ENCODE measurements at places on chromosomes 12 and 14. TPM values are rescaled to one million over a fixed set of nuclear protein-coding genes. Genes with fewer than 3 reads are reported as not detected.

Gene RFX4
- 3.4 TPM for total RNA-seq

Gene OLR1
- not detected for total RNA-seq

Gene ASB8
- total RNA-seq, result 5.9 TPM

Gene C12orf56
- total RNA-seq, result 1.3 TPM

Gene REP15
- 0.34 TPM for total RNA-seq

Gene GON7
- 11.2 TPM for total RNA-seq

Gene PRPH
- not detected for total RNA-seq

Gene FAM222A
- 10.6 TPM for total RNA-seq

- peak; percentile 36 for DNase-seq
Measured at GRCh38 chr12:4353785-4354208, 25.7 kb downstream of the FGF23 start.

DNA sequence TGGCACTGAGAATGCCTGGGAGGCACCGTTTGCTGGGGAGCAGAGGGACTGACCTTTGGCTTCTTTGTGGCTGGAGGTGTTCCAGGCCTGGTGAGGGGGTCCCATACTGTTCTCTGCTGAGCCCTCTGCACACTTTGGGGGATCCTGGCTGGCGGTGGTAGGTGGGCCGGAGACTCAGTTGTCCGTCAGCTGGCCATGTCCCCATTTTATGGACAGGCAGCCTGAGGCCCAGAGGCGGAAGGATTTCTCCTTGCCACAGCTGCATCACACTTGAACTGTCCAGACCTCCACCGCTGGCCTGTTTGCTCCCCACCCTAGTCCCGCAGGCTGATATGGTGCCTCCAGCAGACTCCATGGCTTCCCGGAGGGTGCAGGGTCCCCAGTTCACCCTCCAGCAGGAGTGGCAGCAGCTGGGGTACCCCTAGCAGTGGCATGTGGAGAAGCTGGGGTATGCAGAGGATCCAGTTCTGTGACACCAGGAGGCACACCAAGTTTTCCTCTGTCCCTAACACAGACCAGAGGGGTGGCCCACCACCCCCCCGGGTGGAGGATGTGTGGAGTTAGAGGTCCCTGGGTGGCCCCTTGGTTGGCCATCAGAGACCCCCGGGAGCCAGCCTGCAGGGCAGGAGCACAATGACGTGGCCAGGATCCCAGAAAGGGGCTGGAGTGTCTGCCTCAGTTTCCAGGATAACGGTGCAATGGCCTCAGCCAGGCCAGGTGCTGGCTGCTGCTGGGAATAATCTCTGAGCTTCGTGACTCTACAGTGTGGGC, 14.8 kb downstream of the SLC25A29 start:
- no peak for DNase-seq

- DNase-seq, result no peak
Measured at GRCh38 chr12:94623161-94623920, 27.0 kb downstream of the TMCC3 start.

GRCh38 chr12:122454250-122454721, 31.8 kb upstream of the CLIP1 start:
- DNase-seq, result no peak

GRCh38 chr14:105419195-105420091, at the start of gene MTA1:
TSS of gene MTA1 (plus strand) at chr14:105419827. CDS start at chr14:105420036, 209 bp downstream.
- peak; percentile 83 for DNase-seq

DNA sequence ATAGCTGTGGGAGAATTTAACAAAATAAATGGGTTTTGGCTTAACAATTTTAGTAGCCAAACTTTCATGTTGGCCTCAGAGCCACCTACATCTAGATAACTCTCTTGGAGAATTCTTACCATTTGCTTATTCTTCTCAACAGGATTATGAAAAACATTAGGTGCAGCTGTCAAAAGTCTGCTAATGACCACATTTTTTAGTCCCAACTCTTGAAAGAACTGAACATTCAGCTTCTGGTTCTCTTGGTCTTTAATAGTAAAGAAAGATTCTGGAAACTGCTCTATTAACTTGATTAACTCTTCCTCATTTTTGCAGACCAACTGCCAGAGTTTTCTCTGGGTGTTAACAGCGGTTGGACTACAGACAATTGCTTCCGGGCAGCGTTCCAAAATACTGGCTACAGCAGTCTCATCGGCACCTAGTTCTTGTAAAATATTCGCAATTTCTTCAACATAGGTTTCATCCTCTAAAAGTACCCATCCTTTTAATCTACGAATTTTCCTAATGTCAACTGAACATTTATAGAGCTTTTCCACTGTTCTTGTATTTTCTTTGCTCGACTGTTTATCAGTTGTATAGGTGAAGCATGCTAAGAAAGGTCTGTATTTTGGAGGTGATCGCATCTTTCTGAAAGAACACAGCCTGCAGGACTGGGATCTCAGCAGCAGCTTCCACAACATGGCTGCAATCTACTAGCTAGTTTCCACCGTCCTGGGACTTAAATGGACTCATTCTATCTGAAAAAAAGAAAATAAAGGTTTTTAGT, 8.7 kb downstream of the MTERF2 start:
- DNase-seq, result no peak

DNA sequence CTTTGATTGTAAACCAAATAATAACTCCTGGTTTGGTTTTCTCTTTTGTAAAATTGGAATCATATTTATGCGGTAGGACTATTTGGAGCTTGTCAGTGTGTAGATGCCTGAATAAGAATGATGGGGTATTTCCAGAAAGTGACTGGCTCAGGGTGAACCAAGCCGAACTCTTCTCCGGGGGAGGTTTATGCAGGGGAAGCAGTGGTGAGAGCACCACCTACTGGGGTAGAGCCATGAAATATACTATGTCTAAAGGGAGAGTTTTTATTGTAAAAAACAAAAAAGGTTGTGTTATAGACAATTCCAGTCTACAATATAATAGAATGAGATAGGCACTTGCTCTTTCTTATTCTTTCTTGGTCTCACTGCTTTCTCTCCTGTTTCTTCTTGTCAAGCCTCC, 222.9 kb upstream of the SLC16A7 start:
- DNase-seq, result peak; percentile 42

DNA sequence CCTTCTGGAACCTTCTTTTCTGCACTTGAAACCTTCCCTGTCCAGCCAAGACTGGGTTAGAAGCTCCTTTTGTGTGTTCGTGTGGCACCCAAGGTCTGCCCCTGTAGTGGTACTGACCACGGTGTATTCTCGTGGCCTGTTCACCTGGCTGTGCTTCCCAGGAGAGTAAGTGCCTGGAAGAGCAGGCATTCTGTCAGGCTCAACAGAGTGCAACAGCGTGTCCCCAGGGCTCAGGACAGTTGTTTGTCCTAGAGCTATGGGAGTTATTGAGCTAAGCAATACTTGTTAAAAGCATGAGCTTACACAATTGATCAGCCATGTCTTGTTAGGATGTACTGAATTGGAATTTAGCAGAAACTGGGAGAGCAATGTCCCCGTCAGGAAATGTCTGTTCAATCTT, 12.9 kb upstream of the SLC38A2 start:
- DNase-seq, result no peak
